Effector memory CD4-positive, alpha-beta T cell (primary cell): ENCODE measurements at places on chromosomes 6 and 20.
A peak's percentile ranks its signal among the peaks of the same experiment; 100 is the strongest.

- no peak for DNase-seq
Measured at GRCh38 chr6:127085181-127085580, 33.3 kb upstream of the RSPO3 start.

- DNase-seq: no peak
Measured at GRCh38 chr6:125236536-125237327, 65.0 kb downstream of the HDDC2 start.

DNA sequence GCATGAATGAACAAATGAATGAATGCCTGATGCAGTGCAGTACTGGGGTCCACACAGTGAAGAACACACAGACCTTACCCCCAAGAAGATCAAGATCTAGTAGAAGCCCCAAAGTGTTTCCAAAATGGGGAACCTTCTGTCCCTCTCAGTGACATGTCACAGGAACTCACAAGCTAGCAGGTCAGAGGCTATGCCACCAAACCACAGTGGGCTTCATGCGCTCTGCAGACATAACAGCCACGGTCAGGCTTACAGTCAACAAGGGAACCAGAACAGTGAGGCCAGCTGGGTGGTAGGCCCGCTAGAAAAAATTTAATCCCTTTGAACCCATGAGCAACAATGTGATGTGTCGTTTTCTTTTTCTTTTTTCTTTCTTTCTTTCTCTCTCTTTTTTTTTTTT, 20.2 kb upstream of the ARFGEF2 start:
- no peak for DNase-seq

- DNase-seq: no peak
Measured at GRCh38 chr20:52652271-52652670, 319.9 kb upstream of the TSHZ2 start.

GRCh38 chr6:119318730-119319129, 30.8 kb downstream of the MAN1A1 start:
- DNase-seq: no peak

DNA sequence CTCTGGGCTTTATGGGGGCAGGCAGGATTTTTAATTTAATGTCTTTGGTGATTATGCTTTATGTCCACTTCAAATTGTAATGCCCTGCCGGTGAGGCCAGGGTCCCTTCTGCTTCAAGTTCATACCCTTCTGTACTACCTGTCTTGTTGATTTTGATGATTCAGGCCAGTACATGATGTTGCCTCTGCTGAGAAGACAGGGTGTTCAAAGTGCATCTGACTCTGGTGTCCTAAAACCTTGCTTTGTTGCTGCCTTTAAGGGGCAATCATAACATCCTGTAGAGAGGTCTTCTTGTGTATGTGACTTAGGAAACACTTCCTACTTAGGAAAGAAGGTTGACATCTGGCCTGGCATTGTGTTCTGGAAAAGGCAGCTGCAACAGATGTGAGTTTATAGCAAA, 113.2 kb downstream of the TMEM170B start:
- DNase-seq: no peak

GRCh38 chr6:125067552-125067951, 86.0 kb upstream of the TPD52L1 start:
- no peak for DNase-seq

GRCh38 chr20:48585061-48585870, 242.5 kb downstream of the PREX1 start:
- no peak for DNase-seq

DNA sequence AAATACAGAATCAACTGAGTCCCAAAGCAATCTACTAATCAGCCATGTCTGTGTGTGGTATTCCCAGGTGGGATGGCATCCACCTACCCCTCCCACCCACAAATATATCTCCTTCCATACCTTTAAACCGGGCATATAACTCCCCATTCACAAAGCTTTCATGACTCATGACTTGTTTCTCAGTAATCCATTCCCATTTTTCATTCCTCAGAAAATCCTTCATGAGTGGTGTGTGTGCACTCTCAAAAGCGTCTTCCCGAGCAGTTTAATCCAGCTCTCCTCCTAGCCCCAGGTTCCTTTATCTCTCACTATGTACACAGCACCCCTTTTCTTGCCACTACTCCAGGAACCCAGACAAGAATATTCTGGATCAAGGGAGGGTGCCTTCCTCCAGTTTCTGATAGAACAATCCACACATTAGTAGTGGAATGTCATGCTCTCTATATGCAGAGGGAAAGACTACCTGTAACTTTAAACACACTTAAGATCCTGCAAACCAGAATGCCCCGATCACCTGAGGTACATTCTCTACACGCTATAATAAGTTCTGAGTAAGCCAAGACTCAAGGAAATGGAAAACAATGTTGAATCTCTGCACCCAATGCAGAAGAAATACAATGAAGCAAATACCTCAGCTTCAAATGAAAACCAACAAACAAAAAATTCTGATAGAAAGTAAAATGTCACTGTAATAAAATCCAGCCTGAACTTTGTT, 55.7 kb upstream of the IPCEF1 start:
- no peak for DNase-seq

GRCh38 chr6:166173281-166173951, 5.8 kb upstream of the TBXT start:
- DNase-seq: no peak

- no peak for DNase-seq
Measured at GRCh38 chr6:106122306-106122918, 36.3 kb downstream of the PRDM1 start.

DNA sequence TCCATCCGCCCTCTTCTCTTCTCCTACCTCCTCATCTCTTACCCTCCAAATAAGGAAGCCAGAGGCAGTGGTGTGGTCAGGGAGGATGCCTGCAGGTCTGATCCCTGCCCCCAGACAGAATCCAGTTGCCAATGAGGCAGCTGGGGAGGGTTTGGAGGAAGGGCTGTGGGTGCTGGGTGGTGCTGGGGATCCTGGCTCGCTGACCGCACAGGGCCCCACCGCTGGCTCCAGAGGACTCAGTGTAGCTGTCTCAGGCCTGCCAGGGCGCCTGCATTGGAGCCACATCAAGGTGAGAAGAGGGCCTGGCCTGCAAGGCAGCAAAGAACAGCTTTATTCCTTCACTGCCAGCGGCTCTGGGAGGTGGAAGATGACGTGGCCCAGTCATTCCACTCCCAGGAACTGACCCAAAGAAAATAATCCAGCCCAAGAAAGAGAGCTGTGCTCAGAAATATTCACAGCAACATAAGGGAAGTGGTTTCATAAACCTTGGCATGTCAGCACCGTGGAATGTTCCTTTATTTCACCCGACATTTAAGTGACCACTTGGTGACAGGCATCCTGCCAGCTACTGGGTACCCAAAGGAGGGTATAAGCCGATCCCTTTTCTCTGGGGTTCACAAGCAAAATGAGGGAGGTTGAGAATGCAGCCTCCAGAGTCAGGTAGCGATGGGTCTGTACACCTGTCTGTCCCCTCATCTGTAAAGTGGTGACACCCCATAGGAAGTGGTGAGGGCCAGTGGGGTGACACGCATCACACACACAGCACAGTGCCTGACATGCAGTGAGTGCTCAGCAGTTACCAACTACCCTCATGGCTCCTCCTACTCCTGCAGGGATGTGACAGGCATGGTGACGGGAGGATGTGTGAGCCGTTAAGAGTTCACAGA, 125.1 kb downstream of the SNX5 start:
- peak; percentile 12 for DNase-seq

DNA sequence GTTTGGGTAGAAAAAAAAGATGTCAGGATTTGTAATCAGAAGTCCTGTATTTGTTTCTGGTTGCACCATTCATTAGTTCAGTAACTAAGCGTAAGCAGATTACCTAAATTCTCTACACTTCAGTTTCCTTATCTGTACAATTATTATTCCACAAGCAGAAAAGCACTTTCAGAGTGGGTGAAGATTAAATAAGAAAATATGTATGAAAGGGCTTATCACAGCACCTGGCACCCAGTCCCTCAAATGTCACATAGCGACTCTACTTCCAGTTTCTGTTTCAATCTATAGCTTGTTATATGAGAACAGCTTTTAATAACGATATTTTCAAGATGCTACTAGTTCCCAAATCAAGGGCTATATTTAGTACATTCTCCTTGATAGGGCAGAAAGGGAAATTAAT, 31.4 kb downstream of the RGS17 start:
- DNase-seq: no peak

DNA sequence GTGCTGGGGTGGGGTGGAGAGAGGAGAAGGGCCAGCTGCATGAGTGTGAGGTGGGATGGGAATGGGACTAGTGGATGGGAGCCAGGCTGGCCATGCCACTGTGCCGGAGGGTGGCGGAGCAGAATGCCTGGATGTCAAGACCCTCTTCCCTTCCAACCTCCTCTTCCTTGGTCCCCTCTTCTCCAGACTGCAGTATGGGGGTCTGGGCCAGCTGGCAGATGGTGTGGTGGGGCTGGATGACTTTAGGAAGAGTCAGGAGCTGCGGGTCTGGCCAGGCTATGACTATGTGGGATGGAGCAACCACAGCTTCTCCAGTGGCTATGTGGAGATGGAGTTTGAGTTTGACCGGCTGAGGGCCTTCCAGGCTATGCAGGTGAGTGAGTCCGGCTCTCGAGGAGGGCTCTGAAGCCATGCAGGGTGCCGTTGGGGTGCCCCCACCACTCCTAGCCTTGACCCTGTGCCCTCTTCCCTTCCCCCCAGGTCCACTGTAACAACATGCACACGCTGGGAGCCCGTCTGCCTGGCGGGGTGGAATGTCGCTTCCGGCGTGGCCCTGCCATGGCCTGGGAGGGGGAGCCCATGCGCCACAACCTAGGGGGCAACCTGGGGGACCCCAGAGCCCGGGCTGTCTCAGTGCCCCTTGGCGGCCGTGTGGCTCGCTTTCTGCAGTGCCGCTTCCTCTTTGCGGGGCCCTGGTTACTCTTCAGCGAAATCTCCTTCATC, 7.7 kb downstream of the DDR1 start:
- no peak for DNase-seq

DNA sequence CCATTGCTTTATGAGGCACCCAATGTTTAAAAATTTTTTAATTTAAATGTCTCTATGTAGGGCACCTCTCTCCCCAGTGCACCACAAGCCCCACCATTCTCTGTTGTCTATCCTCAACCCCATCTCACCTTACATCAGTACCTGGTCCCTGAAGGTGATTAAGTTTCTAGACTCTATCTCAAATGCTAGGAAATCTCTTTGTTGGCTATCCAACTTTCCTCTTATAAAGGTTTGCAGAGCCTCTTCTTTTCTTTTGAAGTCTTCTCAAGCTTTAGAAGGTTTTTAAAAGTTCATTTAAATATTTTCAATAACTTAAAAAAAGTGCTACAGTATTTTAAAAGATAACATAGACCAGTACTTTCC, 76.5 kb upstream of the TBC1D7 start:
- DNase-seq: no peak
